ENCODE measurements at places on chromosomes 1 and 21. TPM values are rescaled to one million over a fixed set of nuclear protein-coding genes. Genes with fewer than 3 reads are reported as not detected.

DUSP12 gene
- 32.4 TPM for polyA plus RNA-seq

RNU1-1 gene
- polyA plus RNA-seq = not detected

KCNN3 gene
- polyA plus RNA-seq = 0.82 TPM

MTMR11 gene
- polyA plus RNA-seq = 0.91 TPM

RGS1 gene
- 180 TPM for polyA plus RNA-seq

LTN1 gene
- polyA plus RNA-seq = 6.6 TPM

NUDC gene
- polyA plus RNA-seq = 40.6 TPM

OR2L13 gene
- 0.73 TPM for polyA plus RNA-seq

CRYAA gene
- not detected for polyA plus RNA-seq

AUNIP gene
- not detected for polyA plus RNA-seq

OLFM3 gene
- not detected for polyA plus RNA-seq

TMEM39B gene
- 32.3 TPM for polyA plus RNA-seq

BTBD8 gene
- 0.46 TPM for polyA plus RNA-seq

DNA sequence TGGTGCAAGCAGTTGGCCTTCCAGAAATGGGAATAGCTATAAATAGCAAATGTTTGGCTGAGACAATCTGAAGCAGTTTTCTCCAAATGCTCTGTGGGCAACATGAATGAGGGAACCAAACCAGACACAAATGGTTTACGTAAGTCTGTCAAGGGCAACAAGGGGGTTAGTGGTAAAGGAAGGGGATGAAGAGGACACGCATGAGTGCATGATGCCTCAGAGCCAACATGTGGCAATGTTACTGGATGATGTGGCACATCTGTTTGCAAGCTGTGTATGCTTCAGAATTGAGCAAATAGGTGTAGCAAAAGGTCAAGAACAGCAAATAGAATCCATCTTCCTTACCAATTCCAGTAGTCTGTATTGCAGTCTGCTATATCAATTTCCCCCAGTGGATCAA lies 76.3 kb upstream of the LMO4 start:
- DNase-seq = no peak

GRCh38 chr1:85279458-85280080 lies 3.1 kb upstream of the BCL10 start:
- no peak for DNase-seq

DNA sequence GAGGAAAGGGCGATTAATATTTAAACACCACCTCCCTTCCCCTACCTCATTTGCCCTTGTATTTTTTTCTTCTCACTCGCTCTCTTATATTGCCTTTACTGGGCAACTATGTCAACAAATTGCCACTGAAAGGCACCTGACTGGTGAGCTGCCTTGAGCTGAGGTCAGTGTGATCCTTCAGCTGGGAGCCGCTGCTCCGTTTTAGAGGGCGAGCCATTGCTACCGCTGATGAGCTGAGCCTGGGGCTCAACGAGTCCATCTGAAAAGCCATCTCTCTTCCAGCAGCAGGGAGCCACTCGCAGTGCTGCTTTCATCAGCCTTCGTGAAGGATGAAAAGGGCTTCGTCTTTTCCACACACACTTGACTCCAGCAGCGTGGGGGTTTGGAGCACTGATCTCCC lies 108.0 kb upstream of the KIF26B start:
- DNase-seq = no peak

- DNase-seq = no peak
Observed at GRCh38 chr21:46079352-46080170, 18.4 kb upstream of the COL6A2 start.

- no peak for DNase-seq
Observed at GRCh38 chr21:41678016-41678923, 88.6 kb downstream of the RIPK4 start.

DNA sequence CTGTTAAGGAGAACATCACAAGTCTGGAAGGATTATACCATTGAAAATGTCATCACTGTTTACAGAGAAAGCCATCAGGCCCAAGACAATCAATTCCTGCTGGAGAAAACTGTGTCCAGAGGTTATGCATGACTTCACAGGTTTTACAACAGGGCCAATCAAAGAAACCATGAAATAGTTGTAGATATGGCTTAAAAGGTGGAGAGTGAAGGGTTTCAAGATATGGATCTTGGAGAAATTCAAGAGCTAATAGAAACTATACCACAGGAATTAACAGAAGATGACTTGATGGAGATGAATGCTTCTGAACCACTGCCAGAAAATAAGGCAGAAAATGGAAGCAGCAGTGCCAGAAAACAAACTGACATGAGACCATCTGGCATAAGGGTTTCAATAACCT lies 30.2 kb downstream of the USP1 start:
- no peak for DNase-seq

DNA sequence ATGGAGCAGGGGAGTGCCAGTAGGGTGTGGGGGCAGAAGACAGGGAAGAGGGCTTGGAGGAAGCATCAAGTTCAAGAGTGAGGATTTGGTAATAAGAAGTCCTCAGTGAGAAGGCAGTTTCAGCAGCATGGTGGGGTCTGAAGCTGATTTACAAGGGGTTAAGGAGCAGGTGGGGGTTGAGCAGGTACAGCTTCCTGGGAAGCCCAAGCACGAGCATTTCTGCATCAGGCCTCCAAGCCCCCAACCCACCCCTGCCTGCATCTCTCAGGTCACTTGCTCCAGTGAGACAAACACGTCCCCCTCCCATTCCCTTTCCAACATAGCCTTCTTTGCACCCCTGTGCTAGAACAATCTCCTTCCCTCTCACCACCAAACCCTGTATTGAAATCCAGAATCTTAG lies 574.7 kb downstream of the MATN1 start:
- DNase-seq = no peak

GRCh38 chr1:18939398-18940302 lies 16.8 kb downstream of the IFFO2 start:
- no peak for DNase-seq

- no peak for DNase-seq
Observed at GRCh38 chr1:48047116-48047515, 49.9 kb upstream of the TRABD2B start.

DNA sequence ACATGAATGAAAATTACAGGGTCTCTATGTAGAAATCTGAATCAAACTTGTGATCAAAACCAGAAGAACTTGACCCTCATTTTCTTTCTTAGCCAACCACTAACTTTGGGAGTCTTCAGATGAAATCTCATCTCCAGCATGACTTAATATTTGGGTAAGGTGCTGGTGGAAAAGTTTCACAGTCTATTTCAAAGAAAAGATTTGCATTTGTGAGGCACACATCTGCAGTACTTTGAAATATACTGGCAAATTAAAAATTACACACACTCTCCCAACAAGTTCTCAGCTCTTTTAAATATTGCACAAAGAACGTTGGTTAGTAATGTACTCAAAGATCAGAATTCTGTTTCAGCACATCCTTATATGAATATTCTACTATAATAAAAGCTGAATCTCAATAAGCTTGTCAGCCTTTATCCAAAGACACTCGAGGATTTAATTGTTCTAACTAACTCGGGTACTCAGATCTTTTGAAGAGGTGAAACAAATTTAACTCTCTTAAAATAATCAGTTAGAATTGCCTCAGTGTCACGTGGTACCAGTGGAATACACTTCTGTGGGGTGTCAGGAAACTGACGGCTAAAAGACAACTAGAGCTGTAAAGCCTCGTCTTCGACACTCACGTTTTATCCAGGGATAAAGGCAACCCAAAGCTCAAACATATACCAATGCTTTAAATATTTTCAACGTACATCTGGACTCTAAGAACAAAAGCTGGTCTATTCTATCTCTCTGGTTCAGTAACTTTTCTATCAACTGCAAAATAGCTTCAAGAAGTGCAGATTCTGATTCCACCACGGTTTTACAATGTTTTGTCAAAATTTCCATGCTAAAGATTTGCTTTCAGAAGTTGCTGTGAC lies 19.0 kb downstream of the SAMSN1 start:
- DNase-seq = no peak

DNA sequence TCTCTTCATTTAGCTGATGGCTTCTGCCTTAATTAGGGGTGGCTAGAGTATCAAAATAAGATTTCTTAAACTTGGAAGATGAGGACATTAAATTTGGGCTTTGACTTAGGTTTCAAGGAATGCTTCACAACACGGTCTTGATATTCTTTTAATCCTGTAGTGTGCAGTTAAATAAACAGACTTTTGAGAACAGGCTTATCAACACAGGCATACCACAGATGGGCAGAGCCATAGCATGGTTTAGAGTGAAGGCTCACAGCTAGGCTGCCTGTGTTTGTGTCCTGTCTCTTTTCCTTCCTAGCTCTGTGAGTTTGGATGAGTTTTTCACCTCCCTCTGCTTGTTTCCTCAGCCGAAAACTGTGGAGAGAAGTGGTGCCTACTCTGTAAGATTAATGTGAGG lies 102.3 kb upstream of the IPO9 start:
- DNase-seq = no peak

DNA sequence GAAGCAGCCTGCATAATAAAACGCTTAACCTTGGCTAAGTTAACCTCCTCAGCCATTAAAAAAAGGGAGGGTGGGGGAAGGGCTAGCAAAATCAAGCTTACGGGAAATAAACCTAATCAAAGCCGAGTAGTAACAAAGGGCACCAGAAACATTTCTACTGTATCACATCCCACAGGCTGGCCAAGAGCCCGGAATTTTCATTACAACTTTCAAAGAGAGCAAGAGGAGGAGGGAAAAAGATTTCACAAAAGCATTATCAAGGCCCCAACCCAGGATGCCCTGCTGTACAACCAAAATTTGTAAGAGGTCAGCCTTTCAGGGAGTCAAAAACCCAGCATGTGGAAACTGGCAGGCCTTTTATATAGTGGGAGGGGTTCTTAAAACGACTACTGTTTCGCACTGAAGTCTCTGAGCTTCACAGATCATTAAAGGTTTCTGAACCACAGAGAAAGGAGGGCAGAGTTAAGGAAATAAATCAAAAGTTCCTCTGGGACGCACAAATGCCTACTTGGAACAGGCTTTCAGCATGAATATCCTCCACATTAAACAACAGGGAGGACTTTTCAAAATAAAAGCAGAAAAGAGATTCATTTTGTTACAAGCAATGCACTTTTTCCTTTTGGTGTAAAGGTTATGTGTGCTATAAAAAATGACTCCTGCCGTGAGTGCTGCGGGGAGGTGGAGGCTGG lies 90.4 kb downstream of the SLC45A1 start:
- no peak for DNase-seq

- no peak for DNase-seq
Observed at GRCh38 chr1:111008031-111008430, 44.3 kb upstream of the LRIF1 start.

DNA sequence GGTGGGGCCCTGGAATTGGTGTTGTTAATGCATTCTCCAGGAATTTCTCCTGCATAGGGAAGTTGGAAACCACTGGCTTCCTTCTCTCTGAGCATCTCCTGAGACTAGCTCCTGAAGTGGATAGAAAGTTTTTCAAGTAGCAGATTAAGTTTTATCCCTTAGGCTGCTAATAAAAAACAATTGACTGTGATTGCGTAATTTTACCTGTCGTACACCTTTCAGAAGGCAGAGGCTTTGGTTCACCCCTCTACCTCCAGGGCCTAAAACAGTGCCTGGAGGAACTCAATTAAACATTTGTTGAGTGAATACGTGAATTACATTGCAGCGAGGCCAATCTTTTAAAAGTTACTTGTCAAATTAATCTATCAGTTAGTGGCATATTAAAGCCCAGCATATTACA lies 3.4 kb downstream of the ITSN1 start:
- no peak for DNase-seq

DNA sequence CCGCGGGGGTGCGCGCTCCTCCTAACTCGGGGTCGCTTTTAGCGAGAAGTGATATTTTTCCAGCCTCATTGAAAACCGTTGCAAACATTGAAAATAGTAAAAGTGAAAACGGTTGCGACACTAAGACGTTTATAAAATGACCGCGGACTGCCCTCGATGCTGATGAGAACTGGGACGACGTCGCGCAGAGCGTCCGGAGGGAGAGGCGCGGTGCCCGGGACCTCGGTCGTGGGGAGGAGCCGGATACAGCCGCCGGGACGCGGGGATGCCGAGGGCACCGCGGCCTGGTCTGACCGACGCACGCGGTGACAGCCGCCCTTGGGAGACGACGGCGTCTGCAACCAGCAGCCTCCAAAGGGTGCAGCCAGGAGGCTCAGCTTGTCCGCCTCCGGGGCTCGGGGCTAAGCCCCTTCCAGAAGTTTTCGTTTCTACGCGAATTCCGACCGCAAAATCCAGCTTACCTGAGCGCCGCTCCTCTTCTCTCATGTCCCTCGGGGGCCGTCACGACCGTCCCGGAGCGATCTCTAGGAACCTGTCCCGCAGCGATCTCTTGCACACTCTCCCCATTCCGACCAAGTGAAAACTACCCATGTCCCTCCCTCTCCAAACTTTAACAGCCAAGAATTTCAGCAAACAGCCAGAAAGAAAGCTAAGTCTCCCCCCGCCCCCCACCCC lies 144.4 kb upstream of the ETS2 start:
- DNase-seq = no peak

GRCh38 chr1:52141513-52142219 lies at the start of gene ZFYVE9:
TSS of gene ZFYVE9 (plus strand) at chr1:52142089. CDS start at chr1:52233207, 91,118 bp downstream.
- peak; percentile 85 for DNase-seq

DNA sequence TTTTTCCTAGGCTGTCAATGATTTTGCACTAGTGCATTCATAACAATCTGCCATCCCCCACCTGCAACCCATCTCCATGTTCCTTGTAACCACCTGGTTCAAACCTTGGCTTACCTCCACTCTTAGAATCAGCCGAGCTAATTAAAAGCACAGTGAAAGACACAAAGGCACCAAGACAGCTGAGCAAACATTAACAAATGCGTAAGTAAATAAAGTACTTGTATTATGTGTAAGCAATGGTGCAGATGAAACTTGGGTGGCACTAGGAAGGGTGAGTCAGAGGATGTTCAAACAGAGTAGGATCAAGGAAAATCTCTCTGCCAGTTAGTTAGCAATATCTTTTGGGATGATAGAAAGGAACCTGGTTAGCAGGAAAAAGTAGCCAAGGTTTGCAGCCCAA lies 5.1 kb upstream of the FOXJ3 start:
- DNase-seq = no peak

- DNase-seq = no peak
Observed at GRCh38 chr21:42110691-42111469, 39.8 kb downstream of the UMODL1 start.

DNA sequence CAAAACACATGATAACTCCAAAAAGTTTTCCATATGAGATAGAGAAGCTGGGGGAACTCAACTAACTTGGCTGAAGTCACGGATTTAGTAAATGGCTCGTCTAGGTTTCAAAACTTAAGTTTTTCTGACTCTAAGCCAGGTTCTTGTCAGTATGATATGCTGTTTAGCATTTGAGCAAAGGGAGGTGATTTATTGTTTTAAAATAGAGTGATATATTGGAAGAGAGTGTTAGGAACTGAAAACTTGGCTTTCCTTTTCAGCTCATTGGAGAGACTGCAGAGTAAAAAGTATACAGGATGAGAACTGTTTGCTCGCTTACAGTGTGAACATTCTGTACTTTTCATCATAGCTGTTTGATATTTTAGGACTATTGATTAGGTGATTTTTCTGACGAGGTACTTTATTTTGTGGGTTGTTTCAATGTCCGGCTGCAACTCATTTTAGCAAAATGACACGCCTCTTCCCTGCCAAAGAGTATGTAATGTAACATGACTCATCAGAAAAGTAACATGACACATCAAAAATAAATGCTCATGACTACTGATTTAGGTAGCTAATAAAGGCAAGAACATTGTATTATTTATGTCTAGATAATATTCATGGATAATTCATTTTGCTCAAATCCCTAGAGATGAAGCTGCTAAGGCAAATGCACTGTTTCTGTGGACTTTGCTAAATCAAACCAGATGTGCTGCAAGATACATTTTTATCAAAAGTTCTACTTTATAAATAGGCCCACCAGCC lies 355.1 kb downstream of the GPATCH2 start:
- DNase-seq = no peak

All from B cell (primary cell).